Dermis microvascular lymphatic vessel endothelial cell (primary cell): ENCODE measurements at places on chromosomes 4 and X. TPM values are rescaled to one million over a fixed set of nuclear protein-coding genes. Genes with fewer than 3 reads are reported as not detected.

Gene ZNF157
- total RNA-seq = not detected in 2 replicates

Gene TCEAL2
- not detected in 2 replicates for total RNA-seq

Gene ATP1B4
- total RNA-seq = not detected in 2 replicates

Gene SHROOM2
- 5.3 and 10.1 TPM in 2 replicates for total RNA-seq

Gene CPLX1
- total RNA-seq = under 0.01 TPM in 1 of 2 replicates, not detected in the other

Gene VCX2
- not detected in 2 replicates for total RNA-seq

Gene NOX1
- total RNA-seq = not detected in 2 replicates

Gene GABRB1
- not detected in 2 replicates for total RNA-seq
